CD4-positive, alpha-beta T cell treated with Interferon alpha-2 for 1 hour (primary cell): ENCODE measurements at places on chromosomes 5 and 9.

- no peak for DNase-seq
These were observed 4.7 kb downstream of the PFDN1 start for GRCh38 chr5:140298183-140298601.

DNA sequence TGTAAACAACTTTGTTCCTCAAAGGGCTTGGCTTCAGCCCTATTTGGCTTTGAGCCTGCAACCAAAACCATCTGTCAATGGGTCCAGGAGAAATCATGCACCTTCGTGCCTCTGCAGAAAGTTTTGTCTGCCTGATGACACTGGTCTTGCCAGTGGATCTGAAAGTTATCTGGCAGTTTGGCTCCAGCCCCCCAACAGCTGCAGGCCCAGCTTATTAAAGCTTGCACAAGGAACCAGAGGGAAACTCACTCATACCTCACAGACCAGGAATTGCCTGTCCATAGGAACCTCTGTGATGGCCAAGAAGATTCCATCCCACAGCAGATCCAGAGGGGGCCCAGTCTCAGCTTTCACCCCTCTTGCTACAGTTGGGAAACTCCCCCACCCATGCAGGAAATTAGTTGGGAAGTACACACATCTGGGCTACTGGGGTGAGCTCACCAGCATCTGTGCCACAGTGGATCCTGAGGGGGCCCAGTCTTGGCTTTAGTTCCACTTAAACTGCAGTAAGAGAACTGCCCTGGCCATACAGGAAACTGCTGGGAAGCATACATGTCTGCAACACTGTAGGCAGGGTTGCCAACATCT, 265.5 kb downstream of the GRIA1 start:
- DNase-seq, result no peak

GRCh38 chr5:181281077-181281983, 20.4 kb upstream of the TRIM52 start:
- DNase-seq, result no peak

DNA sequence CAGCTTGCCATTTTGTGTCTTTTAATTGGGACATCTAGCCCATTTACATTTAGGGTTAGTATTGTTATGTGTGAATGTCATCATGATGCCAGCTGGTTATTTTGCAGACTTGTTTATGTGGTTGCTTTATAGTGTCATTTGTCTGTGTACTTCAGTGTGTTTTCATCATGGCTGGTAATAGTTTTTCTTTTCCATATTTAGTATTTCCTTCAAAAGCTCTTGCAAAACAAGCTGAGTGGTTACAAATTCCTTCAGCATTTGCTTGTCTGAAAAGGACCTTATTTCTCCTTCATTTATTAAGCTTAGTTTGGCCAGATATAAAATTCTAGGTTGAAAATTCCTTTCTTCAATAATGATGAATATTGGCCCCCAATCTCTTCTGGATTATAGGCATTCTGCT, 28.5 kb upstream of the TNFSF15 start:
- no peak for DNase-seq

DNA sequence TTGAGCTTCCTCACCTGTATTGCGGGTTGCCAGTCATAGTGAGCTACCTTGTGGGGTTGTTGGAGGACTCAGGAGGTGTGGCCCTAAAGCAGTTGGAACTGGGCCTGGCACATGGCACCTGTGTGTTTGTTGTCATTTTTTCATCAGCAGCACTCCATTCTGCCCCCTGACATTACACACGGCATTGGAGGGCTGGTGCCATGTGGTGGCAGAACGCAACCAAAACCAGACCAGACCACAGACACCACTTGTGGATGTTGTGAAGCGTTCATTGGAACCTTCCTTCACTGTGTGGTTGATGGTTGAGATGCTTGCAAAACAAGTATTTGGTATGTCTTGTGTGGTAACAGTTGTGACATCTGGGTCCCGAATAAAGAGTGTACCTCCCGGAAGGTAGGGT, 113.2 kb upstream of the ERCC6L2 start:
- DNase-seq, result no peak

DNA sequence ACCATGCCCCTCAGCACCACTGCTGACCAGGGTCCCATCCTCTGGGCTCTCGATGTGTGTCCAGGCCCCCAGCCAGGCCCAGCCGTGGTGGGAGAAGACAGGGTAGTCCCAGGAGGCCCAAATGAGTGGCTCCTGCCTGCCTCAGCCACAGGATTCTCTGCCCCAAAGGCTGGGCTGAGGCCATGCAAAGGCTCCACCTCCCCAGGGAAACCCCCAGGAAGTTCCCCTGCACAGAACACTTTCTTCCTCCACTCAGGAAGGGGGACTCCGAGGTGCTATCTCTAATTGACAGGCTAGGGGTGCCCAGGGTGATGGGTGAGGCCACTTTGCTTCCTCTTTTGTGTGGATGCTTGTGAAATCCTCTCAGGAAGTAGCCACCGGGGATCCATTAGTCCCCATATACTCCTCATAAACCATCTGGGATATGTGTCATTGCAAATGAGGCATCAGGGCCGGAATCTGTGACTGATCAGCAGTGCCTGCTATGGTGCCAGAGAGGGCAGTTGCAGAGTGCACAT, 23.1 kb upstream of the TDRD7 start:
- peak; percentile 59 for DNase-seq

DNA sequence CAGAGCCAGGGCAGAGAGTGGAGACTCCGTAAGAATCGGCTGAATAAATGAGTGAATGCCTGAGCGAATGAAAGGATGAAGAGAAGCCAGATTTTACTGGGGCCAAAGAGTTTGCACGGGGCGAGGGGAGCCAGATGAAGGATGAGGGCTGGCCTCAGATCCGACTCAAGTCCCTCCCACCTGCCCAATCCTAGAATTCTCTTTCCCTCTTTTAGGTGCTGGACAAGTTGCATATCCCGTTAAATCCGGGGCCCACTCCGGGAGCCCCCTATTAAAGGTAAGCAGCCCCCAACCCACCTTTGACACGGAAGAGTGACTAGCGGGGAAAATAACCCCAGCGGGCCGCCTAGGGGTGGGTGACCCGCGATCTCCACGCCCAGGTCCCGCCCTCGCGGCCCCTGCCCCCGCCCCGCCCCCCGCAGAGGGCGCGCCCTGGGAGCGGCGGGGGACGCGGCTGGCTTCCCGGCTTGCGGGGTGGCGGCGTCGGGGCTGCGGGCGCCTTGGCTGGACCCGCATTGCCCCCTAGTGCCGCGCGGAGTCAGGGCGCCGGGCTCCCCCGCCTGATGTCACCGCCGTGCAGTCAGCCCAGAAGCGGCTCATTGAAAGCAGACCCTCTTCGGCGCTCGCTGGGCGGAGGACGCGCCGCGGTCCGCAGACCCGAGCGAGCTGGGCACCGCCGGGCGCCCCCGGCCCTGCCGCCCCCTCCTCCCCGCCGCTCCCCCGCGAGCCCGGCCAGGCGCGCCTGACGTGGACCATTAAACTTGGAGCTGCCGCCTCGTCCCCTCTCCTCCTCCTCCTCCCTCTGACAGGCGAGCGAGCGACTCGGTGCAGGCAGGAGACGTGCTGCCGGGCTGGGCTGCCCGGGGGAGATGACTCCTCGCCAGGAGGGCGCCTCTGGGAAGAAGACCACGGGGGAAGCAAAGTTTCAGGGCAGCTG, at the start of gene ADRA1B:
TSS of gene ADRA1B (plus strand) at position 579 of the 937 bp plus-strand sequence. CDS start 424 bp downstream, outside the sequence.
- DNase-seq, result peak; percentile 13

DNA sequence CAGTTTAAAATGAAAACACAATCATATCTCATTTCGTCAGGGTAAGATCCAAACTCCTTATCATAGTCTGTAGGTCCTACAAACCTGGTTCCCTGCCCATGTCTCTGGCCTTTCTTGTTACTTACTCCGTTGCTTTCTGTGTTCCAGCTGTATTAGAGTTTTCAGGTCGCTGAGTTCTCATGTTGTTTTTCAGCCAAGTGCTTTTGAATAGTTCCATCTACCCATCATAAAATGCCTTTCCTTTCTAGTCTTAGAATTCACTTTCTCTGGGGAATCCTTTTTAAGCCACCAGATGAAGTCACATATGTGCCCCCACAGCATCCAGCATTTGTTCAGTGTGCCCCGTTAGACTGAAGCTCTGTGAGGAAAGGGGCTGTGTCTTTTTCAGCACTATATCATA, 228.7 kb downstream of the YTHDC2 start:
- no peak for DNase-seq

- no peak for DNase-seq
These were observed 64.8 kb downstream of the SHB start for GRCh38 chr9:38003946-38004808.

DNA sequence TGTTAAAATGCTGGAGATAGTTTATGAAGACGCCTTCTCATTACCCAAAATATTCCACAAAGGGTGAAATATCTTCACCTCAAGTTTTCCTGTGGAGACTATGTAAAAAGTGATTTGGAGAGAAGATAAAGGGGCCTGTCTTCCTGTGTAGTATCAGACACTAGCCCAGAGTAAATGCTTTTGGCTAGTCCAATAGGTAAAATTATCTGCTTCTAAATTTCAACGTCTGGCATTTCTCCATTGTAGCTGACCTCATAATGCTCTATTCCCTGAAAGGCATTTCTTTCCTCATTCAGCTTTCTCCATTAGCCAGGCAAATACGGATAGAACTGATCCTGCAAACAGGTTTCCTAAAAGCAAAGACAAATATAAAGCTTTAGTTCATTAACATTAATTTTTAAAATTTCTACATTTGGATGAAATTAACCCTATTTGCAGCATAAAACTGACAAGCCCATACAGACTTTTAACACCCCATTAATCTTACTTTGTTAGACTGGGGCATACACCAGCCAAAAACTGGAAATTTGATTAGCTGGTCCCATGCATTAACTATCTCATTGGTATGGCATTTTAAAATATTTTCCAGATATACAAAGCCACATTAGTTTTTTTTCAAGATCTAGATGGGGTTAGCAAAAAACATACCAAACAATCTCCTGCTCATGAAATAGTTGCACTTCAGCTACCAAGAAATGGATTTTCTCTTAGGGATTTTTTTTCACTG, 548.8 kb downstream of the EFNA5 start:
- no peak for DNase-seq

DNA sequence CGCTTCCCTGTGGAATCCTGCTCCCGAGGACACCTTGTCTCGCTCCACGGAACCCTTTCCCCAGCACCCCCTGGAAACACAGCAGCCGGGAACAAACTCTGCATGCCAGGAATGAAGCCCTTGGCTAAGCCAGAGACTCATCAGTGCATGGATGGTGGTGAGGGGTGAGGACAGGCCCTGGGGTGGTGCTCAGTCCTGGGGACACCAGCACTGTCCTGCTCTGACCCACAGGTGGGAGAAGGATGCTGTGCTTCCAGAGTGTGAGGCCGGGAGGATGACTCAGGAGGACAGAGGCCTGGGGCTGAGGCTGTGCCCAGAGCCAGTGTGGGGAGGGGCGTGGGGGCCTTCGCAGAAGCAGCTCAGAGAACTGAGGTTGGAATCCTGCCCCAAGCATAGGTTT, 11.2 kb upstream of the EGR1 start:
- no peak for DNase-seq

DNA sequence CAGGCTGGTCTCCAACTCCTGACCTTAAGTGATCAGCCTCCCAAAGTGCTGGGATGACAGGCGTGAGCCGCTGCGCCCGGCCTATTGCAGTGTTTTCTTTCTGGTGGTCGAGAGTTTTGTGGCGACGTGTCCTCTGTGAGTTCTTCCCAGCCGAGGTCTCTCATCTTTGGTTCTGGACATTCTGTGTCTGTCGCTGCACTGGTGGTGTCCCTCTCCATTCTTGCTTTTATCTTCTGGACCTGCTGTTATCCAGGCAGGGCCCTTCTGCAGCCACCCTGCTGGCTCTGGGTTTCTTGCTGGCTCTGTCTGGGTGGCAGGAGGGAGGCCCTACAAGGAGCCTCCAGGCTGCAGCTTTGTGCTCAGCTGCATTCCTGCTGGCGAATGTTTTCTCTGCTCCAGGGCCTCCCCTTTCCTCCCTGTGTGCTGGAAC, 49.1 kb upstream of the EXOC3 start:
- DNase-seq, result no peak

- no peak for DNase-seq
These were observed 155.1 kb downstream of the NR3C1 start for GRCh38 chr5:143248391-143248790.

DNA sequence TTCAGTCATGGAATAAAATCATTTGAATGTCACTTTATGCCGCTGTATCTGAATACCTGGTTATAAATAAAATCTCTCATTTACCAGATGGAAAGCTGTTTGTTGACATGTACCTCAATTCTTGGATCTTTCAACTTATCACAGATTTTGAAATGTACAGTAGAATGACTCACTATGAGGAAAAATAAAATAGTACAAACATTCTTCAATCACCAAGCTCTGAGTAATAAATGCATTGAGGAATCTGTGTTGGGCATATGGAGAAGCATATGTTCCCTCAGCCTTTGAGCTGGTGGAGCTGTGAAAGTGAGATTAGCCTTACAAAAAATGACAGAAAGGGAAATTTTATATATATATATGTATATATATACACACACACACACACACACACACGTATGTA, 175.4 kb downstream of the KIAA0825 start:
- no peak for DNase-seq

- no peak for DNase-seq
These were observed 124.3 kb upstream of the SLC24A2 start for GRCh38 chr9:19913151-19913550.

DNA sequence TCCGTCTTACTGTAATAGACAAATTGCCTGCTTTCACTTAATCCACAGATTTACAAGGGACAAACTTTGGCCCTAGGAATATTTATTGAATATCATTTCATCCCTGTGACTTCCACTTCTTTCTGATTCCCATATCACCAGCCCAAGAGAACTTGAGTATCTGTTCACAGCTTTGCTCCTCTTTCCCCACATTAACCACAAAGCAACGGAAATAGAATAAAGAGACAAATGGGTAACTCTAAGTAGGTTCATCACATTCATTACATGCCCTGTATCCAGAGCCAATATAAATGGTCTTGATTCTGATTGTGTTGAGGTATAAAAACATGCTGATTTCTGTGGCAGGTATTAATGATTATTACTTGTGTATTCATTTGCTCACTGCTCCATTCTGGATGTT, 41.9 kb downstream of the TMEM252 start:
- no peak for DNase-seq

DNA sequence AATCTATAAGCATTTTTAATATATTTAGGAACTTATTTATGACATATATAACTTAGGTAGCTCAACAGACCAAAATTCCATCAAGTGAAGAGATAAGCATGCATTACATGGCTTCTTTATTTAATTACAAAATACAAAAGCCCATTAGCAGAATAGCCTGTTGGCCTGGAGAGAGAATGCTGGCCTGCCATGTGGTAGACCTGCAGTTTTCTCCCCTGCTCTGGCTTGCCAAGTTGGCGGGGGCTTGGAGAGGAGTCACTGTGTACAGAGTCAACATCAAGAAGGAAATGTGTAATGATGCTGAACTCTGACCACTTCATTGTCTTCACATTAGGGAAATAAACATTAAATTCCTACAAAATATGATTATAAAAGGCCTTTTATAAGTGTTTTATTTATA, 69.8 kb upstream of the CNTLN start:
- no peak for DNase-seq

DNA sequence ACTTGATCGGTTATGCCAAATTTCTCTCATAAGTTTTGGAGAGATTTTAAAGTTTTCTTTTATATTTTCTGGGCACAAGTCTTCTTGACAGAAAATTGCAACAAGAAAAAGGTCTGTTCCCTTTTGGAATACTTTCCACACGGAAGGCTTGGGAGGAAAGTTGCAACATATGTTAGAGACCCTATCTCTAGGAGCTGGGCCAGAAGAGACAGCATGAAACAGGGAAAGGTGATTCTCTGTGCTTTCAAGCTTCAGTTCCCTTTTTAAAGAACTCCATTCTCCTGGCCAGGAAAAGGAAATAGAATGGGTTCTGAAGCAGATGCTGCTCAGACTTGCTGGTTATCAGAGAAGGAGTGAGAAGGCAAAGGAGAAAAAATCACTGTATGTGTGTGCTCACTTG, 368.3 kb downstream of the SPATA31D1 start:
- DNase-seq, result no peak

GRCh38 chr5:140245341-140245740, 57.6 kb downstream of the PFDN1 start:
- DNase-seq, result peak; percentile 47

GRCh38 chr5:179154991-179155955, 95.1 kb downstream of the ZNF354C start:
- no peak for DNase-seq
